ENCODE measurements at places on chromosomes 7 and 10.

DNA sequence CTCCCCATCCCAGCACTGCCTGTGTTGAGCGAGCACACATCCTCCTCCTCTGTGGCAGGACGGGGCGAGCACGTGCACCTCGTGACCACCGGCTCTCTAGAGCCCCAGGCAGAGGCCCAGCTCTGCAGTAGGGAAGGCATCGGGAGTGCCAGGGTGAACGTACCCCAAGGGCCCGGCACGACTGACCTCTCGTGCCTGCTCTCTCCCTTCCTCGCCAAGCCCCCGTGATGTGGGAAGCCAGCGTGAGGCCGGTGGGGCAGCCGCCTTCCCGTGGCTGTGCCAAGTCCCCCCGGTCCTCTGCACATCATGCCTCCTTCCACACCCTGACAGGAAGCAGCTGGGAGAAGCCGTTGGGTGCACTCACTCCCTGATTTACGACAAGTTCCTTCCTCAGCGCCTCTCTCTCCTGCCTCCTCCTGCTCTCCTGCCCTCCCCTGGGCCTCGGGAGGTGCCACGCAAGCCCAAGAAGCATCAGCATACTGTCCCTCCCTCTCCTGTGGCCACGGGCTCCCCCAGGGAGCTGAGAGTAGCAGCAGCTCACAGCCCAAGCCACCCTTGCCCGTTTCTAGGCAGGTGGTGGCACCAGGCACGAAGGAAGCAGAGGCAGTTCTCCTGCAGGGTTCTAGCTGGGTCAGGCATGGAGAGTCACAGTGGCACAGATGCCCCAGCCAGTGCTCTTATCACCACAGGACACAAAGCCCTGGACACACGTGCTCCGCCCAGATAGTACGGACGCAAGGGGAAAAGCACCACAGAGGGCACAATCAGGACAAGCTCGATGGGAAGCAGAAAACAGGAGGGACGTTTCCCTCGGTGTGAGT, 47.0 kb downstream of the AMZ1 start:
- no peak for DNase-seq

GRCh38 chr10:92845921-92846320, 2.4 kb upstream of the EXOC6 start:
- no peak for DNase-seq

- DNase-seq: no peak
These were observed 2.1 kb upstream of the SSC4D start for GRCh38 chr7:76411626-76412025.

DNA sequence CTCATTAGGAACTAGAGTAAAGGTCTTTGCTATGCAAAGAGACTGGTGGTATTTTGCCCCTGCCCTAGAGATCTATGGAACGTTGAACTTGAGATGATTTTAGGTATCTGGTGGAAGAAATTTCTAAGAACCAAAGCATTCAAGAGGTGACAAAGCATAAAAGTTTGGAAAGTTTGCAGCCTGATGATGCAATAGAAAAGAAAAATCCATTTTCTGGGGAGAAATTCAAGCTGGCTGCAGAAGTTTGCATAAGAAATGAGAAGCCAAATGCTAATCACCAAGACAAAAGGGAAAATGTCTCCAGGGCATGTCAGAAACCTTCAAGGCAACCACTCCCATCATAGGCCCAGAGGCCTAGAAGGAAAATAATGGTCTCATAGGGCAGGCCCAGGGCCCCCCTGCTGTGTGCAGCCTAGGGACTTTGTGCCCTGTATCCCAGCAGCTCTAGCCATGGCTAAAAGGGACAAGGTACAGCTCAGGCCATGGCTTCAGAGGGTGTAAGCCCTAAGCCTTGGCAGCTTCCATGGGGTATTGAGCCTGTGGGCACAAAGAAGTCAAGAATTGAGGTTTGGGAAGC, 16.5 kb downstream of the TFPI2 start:
- DNase-seq: no peak

DNA sequence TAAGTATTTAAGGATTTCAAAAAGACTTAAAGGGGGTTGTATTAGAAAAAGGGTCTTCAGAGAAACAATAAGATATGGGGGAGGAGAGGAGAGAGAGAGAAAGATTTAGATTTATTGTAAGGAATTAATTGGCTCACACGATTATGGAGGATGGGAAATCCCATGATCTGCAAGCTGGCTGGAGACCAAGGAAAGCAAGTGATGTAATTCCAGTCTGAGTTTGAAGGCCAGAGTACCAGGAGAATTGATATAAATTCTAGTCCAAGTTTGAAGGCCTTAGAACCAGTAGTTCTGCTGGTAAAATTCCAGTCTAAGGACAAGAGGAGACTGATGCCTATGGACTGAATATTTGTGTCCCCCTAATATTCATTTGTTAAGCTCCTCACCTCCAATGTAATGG, 20.6 kb upstream of the SLC13A1 start:
- peak; percentile 45 for DNase-seq

DNA sequence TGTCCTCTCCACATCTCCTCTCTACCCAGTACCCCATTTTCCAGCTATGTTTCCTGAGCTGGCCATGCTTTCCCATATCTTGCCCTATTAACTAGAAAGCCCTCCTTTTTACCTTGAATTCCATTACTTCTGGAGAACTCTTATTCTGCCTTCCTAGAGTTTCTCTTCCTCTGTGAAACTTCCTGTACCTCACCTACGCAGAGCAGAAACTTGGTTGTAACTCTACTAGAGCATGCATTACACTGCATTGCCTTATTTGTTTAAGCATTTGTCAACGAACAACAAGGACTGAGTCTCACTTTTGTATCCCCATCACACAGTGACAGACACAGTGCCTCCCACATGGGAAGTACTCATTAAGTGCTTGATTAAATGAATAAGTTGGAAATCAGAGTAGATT, 36.4 kb downstream of the VCL start:
- DNase-seq: no peak

- DNase-seq: peak; percentile 77
These were observed 340.3 kb downstream of the FRMD4A start for GRCh38 chr10:13990392-13990805.

DNA sequence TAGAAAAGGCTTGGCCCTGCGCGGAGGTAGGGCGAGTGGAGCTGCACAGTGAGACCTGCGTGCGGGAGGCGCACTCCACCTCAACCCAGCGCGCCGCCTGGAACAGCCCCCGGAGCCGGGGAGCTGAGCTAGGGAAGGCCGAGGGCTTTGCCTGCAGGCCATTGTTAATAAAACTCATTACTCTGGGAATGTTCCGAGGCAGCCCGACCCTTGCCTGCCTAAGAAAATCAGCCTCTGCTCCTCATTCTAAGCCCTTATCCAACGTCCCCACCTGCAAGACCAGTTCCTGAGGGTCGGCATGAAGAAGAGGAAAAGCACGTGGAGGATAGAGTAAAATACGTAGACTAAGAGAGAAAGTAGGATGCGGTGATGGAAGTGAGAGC, 55.3 kb downstream of the C7orf25 start:
- DNase-seq: no peak

- DNase-seq: peak; percentile 39
These were observed 61.1 kb downstream of the GNAT3 start for GRCh38 chr7:80450621-80451308.

- DNase-seq: no peak
These were observed 5.3 kb upstream of the DEPP1 start for GRCh38 chr10:44983895-44984278.

DNA sequence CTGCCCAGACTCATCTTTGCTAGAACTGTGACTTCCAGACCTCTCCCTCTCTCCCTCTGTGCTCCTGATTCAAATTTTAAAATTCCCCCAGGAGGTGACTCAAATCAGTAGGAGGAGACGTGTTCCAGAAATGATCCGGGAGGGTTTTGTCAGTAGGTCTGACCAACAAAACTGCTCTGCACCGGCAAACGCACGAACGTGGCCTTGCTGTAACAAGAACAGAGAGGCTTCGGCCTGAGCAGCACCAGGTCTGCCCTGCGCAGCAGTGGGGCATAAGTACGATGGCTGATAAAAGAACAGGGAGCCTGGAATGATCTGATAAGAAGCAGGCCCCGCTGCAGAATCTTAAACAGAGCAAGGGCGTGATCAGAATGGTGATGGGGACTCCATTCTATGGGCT, 152.7 kb upstream of the AUTS2 start:
- DNase-seq: peak; percentile 79

- no peak for DNase-seq
These were observed 9.0 kb upstream of the TACR2 start for GRCh38 chr10:69425511-69426298.

GRCh38 chr7:29873644-29874294, 67.5 kb downstream of the WIPF3 start:
- DNase-seq: no peak

GRCh38 chr10:124032087-124032935, 61.1 kb downstream of the CHST15 start:
- no peak for DNase-seq

DNA sequence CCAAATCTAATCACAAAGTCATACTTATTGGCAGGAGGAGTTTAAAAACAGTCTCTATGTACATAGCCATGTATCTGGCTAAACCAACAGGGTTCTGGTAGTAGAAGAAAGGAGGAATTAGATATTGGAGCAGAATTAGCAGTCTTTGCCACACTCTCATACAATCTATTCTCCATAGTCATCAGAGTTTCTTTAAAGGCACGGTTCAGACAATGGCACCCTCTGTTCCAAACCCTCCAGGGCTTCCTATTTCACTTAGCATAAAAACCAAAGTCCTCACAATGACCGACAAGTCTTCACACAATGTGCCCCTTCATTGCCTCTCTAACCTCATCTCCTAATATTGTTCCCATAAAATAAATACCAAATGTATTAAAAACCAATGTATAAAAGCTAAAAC, 12.7 kb downstream of the ZNF438 start:
- no peak for DNase-seq

- no peak for DNase-seq
These were observed 545.9 kb downstream of the REEP3 start for GRCh38 chr10:64067009-64067606.

DNA sequence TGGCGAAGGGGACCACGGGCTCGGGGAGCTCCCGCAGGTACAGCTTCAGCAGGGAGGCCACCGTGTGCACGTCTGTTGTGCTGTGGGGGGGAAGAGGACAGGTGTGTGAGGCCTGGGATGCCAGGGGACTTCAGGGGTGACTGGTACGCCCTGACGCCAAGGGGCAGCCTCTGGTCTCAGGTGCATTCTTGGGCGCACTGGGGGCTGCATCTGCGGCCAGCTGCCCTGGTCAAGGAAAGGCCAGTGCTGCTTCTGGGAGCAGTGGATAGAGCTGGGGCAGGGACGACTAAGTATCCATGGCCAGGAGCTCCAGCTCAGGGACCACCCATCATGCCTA, 148.5 kb downstream of the MAPK8 start:
- DNase-seq: no peak

GRCh38 chr7:16916105-16916639, 34.4 kb upstream of the AGR3 start:
- peak; percentile 91 for DNase-seq

- DNase-seq: peak; percentile 52
These were observed 97.3 kb downstream of the CCDC71L start for GRCh38 chr7:106563466-106564150.

- DNase-seq: no peak
These were observed 38.7 kb upstream of the CCSER2 start for GRCh38 chr10:84289521-84290200.

DNA sequence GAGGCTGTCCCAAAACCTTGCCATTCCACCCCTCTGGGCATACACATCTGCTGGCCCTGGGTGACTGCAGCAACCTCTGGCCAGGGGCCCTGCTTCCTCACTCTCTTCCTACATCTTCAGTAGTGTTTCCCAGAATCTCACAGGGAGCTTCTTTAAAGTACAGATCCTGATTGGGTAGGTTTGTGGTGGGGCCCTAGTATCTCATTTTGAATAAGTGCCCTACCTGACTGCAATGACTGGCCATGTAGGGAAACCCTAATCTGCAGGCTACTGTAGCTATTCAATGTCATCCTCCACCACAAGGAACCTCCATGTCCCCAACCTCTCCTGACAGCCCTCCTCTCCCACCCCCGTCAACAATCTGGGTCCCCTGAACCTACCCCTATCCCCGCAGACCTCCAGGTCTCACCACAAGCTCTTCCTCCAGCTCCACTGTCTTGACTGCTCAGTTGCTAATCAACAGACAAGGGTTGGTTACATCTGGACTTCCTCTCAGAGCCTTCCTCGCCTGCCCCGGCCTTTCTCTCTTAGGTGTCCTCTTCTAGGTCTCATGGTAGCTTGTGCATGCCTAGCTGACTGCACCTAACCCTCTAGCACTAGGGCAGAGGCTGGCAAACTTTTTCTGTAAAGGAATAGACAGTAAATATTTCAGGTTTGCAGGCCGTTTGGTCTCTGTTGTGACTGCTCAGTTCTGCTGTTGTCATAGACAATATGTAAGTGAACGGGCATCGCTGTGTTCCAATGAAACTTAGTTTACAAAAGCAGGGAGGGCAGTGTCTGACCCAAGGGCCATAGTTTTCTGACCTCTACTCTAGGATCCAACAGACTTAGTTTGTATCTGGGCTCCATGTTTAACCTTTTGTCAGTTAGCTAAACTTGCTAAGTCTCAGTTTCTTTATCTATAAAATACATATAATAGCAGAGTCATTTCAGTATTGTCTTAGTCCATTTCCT, 121.1 kb downstream of the AOAH start:
- no peak for DNase-seq

DNA sequence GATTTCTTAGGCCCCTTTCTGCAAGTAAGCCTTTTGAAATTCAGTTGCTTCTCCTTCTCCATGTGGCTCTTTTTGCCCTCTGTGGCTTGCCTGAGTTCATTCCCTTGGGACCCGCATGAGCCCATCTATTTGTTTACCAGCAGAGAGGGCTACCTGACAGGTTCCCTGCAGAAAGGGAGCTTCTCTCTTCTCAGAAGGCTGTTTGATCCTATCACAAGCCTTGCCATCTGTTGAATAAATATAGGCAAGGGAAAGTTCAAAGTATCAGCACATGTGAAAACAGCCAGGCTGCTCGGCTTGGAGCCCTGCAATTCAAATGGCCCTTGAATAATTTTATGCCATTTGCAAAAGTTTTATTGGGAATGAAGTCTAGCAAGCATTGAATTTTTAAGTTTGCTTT, 720.2 kb upstream of the FZD8 start:
- DNase-seq: no peak

DNA sequence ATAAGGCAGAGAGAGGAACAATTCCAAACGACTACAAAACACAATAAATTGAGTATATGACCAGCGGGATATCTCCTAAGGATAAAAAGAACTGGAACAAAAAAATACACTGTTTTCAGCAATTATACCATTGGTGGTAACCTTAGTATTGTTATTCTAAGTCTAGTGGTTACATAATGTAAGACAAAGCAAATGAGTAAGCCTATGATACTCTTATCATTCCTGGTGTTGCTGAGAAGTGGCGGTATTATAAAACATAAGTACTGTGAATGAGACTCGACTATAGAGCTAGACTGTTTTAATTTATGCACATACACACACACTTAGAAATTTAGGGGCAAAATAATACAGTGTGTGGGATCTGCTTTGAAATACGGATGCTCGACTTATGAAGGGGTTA, 107.7 kb downstream of the NRBF2 start:
- DNase-seq: no peak

DNA sequence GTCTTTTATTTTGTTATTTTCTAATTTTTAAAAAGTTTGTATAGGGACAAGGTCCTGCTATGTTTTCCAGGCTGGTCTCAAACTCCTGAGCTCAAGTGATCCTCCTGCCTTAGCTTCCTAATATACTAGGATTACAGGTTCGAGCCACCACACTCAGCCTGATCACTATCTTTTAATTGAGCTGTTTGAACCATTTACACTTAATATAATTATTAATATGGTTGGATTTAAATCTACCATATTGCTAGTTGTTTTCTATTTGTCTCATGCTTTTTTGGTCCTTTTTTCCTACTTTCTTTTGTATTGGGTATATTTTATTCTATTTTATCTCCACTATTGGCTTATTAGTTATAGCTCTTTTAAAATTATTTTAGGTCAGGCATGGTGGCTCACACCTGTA, 13.2 kb upstream of the CNOT4 start:
- DNase-seq: no peak
